Activated CD8-positive, alpha-beta memory T cell treated with anti-CD3 and anti-CD28 coated beads, Interleukin-2, amount 10 ng/mL, durations not matched to agents 7 days and 5 days (primary cell): ENCODE measurements at places on chromosomes 4 and X. TPM values are rescaled to one million over a fixed set of nuclear protein-coding genes. Genes with fewer than 3 reads are reported as not detected.

MAGEA9B gene
- total RNA-seq, result not detected

SHISA3 gene
- total RNA-seq, result 0.61 TPM

SLC4A4 gene
- total RNA-seq, result 2.5 TPM

CEP135 gene
- 15.7 TPM for total RNA-seq

GCNA gene
- 4.3 TPM for total RNA-seq

DNA sequence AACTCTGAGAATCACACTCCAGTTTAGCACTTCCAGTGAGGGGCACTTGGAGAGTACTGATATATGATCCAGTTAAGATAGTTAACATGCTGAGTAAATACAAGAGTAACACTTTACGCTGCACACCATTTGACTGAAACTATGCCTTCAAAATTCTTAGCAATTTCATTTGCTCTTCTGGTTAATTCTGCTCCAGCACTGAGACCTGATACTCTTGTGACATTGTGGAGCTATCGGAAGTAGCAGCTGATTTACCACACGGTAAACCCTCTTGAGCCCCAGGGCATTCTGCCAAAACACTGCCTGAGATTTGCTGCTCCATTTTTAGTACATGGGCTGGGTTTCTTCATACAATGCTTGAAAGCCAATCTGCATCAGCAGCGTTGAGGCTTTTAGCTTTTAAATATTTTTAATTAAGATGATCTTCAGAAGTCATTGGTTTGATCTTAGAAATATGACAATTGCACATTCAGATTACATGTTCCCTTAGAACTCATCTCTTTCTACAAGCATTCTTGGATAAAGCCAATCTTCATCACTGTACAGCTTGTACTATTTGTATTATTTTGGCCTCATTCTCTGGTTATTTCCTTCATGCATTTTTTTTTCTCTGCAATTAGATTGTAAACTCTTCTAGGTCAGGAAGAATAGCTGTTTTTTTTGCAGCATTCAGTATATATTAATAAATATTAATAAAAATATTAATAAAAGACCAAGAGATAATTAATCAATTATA lies 67.8 kb upstream of the ETNPPL start:
- DNase-seq, result peak; percentile 47
- H3K4me1 ChIP-seq, result peaks cover 9% of the 10 kb centered on the region
- no peak overlapping the region for H3K4me3 ChIP-seq
- H3K27ac ChIP-seq, result no peak overlapping the region
- no peaks in the 10 kb centered on the region for H3K36me3 ChIP-seq

DNA sequence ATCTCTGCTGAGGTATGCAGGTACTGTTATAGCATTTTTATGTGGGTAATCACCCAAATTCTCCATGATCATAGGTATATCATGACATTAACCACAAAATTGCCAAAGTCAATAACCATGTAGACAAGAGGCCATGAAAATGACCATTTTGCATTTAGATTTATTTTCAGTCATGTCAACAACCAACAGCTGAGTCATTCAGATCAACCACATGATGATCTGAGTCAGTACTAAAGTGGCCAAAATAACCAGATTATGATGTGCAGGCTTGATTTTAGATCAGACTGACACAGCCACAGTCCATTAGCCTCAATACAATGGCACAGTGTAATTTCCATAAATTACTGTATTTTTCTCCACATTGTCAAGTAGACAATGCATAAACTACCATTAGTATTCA lies 240.5 kb downstream of the GRIA3 start:
- no peak for DNase-seq
- H3K4me1 ChIP-seq, result peaks cover 3% of the 10 kb centered on the region
- H3K4me3 ChIP-seq, result no peak overlapping the region
- H3K27ac ChIP-seq, result no peak overlapping the region
- H3K27me3 ChIP-seq, result no peaks in the 10 kb centered on the region
- H3K36me3 ChIP-seq, result no peaks in the 10 kb centered on the region

GRCh38 chrX:13253223-13253622 lies 66.6 kb downstream of the ATXN3L start:
- H3K4me3 ChIP-seq, result no peak overlapping the region
- no peak for DNase-seq
- H3K36me3 ChIP-seq, result peaks cover 8% of the 10 kb centered on the region
- H3K27me3 ChIP-seq, result no peaks in the 10 kb centered on the region
- H3K4me1 ChIP-seq, result peaks cover 43% of the 10 kb centered on the region

- no peaks in the 10 kb centered on the region for H3K36me3 ChIP-seq
- H3K4me3 ChIP-seq, result peak overlapping the region; percentile 76
- peak; percentile 77 for DNase-seq
- no peaks in the 10 kb centered on the region for H3K27me3 ChIP-seq
- H3K27ac ChIP-seq, result peak overlapping the region; percentile 80
- H3K4me1 ChIP-seq, result peaks cover 11% of the 10 kb centered on the region
Measured at GRCh38 chrX:40105835-40106675, 8.3 kb upstream of the BCOR start.

GRCh38 chrX:151151665-151152267 lies 24.6 kb upstream of the GPR50 start:
- no peaks in the 10 kb centered on the region for H3K4me1 ChIP-seq
- H3K36me3 ChIP-seq, result no peaks in the 10 kb centered on the region
- DNase-seq, result peak; percentile 43
- no peak overlapping the region for H3K4me3 ChIP-seq

DNA sequence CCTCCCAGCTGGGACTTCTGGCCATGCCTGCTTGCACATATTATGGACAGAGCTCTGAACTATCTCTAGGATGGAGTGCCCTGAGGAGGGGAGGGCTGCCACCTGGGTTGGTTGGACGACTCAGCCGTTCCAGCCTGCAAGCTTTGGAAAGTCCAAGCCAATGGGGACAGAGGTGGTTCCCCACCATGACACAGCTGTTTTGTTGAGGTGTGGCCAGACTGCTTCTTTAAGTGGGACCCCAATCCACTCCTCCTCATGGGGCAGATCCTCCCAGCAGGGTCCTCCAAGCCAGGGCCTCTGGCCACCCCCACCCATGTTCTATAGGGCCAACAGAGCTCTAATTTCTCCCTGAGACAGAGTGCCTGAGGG lies 22.7 kb downstream of the F8A3 start:
- no peak overlapping the region for H3K4me3 ChIP-seq
- H3K27ac ChIP-seq, result no peak overlapping the region
- H3K4me1 ChIP-seq, result no peaks in the 10 kb centered on the region
- peaks cover 6% of the 10 kb centered on the region for H3K36me3 ChIP-seq
- no peak for DNase-seq

- no peak overlapping the region for H3K4me3 ChIP-seq
- H3K4me1 ChIP-seq, result no peaks in the 10 kb centered on the region
- DNase-seq, result no peak
- H3K27me3 ChIP-seq, result no peaks in the 10 kb centered on the region
- no peak overlapping the region for H3K27ac ChIP-seq
Measured at GRCh38 chrX:102840871-102841705, 96.0 kb upstream of the RAB40AL start.

DNA sequence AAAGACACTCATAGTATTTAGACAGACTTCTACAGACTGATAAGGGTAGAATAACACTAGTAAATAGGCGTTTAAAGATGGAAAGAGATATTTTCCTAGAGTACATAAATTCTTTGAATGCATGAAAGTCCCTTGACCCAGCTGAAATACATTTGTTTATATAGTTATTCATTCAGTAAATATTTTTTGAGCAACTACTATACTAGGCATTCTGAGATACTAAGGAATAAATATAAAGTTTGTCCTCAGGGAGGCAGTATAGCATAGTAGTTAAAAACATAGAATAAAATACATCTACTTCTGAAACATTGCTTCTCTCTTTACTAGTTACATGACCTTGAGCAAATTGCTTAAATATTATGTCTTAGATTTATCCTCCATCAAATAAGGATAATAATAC lies 27.4 kb downstream of the HMGN5 start:
- H3K36me3 ChIP-seq, result no peaks in the 10 kb centered on the region
- DNase-seq, result no peak
- no peak overlapping the region for H3K4me3 ChIP-seq
- H3K27ac ChIP-seq, result no peak overlapping the region
- no peaks in the 10 kb centered on the region for H3K4me1 ChIP-seq

- H3K36me3 ChIP-seq, result peaks cover 2% of the 10 kb centered on the region
- H3K4me3 ChIP-seq, result no peak overlapping the region
- no peaks in the 10 kb centered on the region for H3K27me3 ChIP-seq
- H3K4me1 ChIP-seq, result peaks cover 11% of the 10 kb centered on the region
Measured at GRCh38 chrX:39421006-39421405, 619.7 kb downstream of the MID1IP1 start.

DNA sequence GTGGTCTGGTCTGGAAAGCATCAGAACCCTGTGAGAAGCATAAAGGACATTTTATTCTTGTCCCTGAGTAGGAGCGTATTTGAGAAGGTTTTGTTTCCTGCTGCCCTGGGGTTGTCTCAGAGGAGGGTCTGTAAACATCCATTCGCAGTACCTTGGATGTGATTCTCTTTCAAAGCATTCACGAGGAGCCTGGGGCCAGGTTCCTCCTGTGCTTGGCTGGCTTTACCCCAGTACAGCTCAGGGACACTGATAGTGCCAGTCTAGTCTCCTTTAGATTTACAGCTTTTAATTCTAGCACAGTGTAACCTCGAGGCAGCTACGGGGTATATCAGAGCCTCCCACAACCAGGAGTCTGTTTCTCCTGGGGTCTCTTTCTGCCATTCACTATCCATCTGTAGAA lies 2.7 kb downstream of the CLRN2 start:
- peaks cover 45% of the 10 kb centered on the region for H3K27me3 ChIP-seq
- H3K36me3 ChIP-seq, result no peaks in the 10 kb centered on the region
- H3K27ac ChIP-seq, result no peak overlapping the region
- no peak overlapping the region for H3K4me3 ChIP-seq
- no peak for DNase-seq
- peaks cover 6% of the 10 kb centered on the region for H3K4me1 ChIP-seq

- H3K36me3 ChIP-seq, result peaks cover 3% of the 10 kb centered on the region
- H3K27me3 ChIP-seq, result no peaks in the 10 kb centered on the region
- H3K4me3 ChIP-seq, result no peak overlapping the region
- H3K27ac ChIP-seq, result no peak overlapping the region
Measured at GRCh38 chr4:87092389-87093141, 127.9 kb downstream of the KLHL8 start.

- H3K36me3 ChIP-seq, result no peaks in the 10 kb centered on the region
- H3K27me3 ChIP-seq, result peaks cover 21% of the 10 kb centered on the region
- H3K4me1 ChIP-seq, result no peaks in the 10 kb centered on the region
- DNase-seq, result no peak
Measured at GRCh38 chr4:3031357-3032082, 42.8 kb downstream of the HTT-AS start.

GRCh38 chrX:30495468-30495867 lies 82.1 kb downstream of the TASL start:
- H3K4me3 ChIP-seq, result no peak overlapping the region
- no peaks in the 10 kb centered on the region for H3K4me1 ChIP-seq
- H3K27ac ChIP-seq, result no peak overlapping the region
- no peaks in the 10 kb centered on the region for H3K27me3 ChIP-seq

DNA sequence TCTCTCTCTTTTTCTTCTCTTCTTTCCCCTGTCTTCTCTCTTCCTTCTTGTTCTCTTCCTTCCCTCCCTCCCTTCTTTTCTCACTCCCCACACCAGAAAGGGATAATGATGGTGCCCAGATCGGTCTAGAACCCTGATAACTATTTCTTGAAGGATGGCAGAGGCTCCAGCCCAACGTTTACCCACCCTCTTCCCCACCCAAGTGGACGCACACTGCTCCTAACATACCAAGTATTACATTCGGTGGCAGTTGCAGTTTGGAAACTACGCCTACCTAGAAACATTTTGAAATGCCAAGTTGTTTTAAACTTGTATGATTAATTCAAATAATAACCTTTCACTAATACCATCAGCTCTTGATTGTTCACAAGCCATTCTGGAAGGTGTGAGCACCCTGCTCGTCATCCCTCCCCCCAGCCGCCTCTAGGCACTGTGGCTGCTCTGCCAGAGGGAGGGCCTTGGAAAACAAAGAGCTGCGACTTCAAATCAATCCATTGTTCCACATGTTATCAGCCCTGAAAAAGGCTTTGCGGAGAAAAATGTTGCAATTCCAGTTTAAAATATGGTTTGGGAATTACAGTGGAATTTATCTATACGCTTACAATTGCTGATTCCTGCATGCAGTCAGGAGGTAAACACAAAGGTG lies 1017.5 kb upstream of the TENM3 start:
- H3K4me1 ChIP-seq, result no peaks in the 10 kb centered on the region
- H3K4me3 ChIP-seq, result no peak overlapping the region
- no peak for DNase-seq
- H3K27me3 ChIP-seq, result no peaks in the 10 kb centered on the region
- no peak overlapping the region for H3K27ac ChIP-seq

GRCh38 chr4:36587909-36588472 lies 306.6 kb downstream of the DTHD1 start:
- no peak for DNase-seq
- no peaks in the 10 kb centered on the region for H3K36me3 ChIP-seq
- H3K27ac ChIP-seq, result no peak overlapping the region
- no peaks in the 10 kb centered on the region for H3K27me3 ChIP-seq
- H3K4me3 ChIP-seq, result no peak overlapping the region

GRCh38 chr4:72900952-72901351 lies 168.6 kb downstream of the COX18 start:
- no peak for DNase-seq
- H3K4me3 ChIP-seq, result no peak overlapping the region
- H3K27me3 ChIP-seq, result no peaks in the 10 kb centered on the region
- no peaks in the 10 kb centered on the region for H3K4me1 ChIP-seq

- no peak overlapping the region for H3K4me3 ChIP-seq
- H3K36me3 ChIP-seq, result peaks cover 14% of the 10 kb centered on the region
- H3K4me1 ChIP-seq, result peaks cover 8% of the 10 kb centered on the region
- no peak for DNase-seq
- no peak overlapping the region for H3K27ac ChIP-seq
Measured at GRCh38 chr4:174275101-174275500, 8.4 kb downstream of the FBXO8 start.

- H3K27ac ChIP-seq, result no peak overlapping the region
- H3K4me3 ChIP-seq, result no peak overlapping the region
- H3K27me3 ChIP-seq, result no peaks in the 10 kb centered on the region
- no peak for DNase-seq
- H3K36me3 ChIP-seq, result no peaks in the 10 kb centered on the region
- no peaks in the 10 kb centered on the region for H3K4me1 ChIP-seq
Measured at GRCh38 chrX:149433051-149433450, 72.1 kb downstream of the IDS start.

GRCh38 chrX:141439651-141440050 lies 144.9 kb downstream of the SPANXA1 start:
- H3K36me3 ChIP-seq, result no peaks in the 10 kb centered on the region
- no peak overlapping the region for H3K4me3 ChIP-seq
- H3K27ac ChIP-seq, result no peak overlapping the region
- no peaks in the 10 kb centered on the region for H3K27me3 ChIP-seq

DNA sequence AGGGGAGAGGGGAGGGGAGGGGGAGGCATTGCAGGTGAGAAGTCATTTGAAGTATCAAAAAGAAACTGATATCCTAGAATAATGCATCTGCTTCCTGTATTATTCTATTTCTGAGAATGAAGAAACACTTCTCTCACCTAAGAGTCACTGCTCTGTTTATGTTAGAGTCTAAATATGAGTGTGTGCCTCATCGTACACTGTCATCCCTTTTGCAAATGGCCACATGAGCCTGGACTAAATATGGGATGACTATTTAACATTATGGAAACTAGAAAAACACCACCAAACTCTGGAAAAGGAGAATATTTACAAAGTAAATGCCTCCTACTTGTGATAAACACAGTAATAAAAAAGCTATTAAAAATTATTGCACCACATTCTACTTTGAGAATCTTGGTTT lies 146.4 kb upstream of the NOCT start:
- no peak overlapping the region for H3K4me3 ChIP-seq
- H3K27me3 ChIP-seq, result peaks cover 30% of the 10 kb centered on the region
- no peaks in the 10 kb centered on the region for H3K4me1 ChIP-seq
- no peak for DNase-seq
